ENCODE measurements at places on chromosomes 2 and 18. TPM values are rescaled to one million over a fixed set of nuclear protein-coding genes. Genes with fewer than 3 reads are reported as not detected.

FIGN gene
- total RNA-seq, result not detected

CYBRD1 gene
- 13.6 TPM for total RNA-seq

NEB gene
- 5.4 TPM for total RNA-seq

SP3 gene
- total RNA-seq, result 188 TPM

EML6 gene
- total RNA-seq, result 3.2 TPM

GAL3ST2 gene
- not detected for total RNA-seq

LOXHD1 gene
- 0.48 TPM for total RNA-seq

DCC gene
- total RNA-seq, result not detected

DNA sequence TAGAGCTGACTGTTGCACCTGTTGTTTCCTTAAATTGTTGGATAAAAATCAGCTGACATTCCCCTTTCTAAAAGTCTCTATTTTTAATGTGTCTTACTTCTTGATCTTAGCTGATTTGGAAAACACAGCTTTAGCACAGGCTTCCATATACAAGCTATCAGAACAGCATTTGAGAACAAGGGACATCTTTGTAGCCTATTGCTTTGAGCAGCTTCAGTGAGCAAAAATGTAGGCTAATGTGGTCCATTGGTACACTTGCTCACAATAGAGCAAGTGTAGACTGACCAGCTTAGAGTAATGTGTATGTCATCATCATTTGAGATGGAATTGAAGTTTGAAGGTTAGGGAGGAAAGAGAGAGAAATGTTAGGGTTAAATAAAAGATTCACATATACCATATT is 7.0 kb downstream of the INPP1 start:
- no peak for DNase-seq

DNA sequence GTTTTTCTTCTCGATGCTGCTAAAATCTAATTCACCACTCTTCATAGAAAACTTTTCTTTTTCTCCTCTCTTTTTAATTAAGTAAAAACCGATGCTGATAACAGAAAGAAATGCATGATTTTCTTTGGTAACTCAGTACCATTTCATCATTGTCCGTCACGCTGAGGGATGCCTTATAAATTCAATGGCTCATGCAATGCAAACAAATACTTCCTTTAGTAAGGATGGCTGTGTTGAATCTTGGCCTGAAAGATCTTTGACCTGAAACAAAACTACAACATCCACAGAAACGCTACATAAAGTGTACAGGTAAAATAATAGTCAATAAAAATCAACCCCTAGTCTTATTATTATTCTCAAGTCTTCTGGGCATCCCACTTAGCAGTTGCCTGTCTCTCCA is 261.4 kb downstream of the SLC8A1 start:
- DNase-seq, result no peak

- no peak for DNase-seq
These were observed 839.6 kb upstream of the ZEB2 start for GRCh38 chr2:145359561-145359960.

GRCh38 chr2:40395169-40396073 is 56.5 kb downstream of the SLC8A1 start:
- no peak for DNase-seq

- DNase-seq, result no peak
These were observed 102.9 kb downstream of the KLHL29 start for GRCh38 chr2:23487735-23488492.

DNA sequence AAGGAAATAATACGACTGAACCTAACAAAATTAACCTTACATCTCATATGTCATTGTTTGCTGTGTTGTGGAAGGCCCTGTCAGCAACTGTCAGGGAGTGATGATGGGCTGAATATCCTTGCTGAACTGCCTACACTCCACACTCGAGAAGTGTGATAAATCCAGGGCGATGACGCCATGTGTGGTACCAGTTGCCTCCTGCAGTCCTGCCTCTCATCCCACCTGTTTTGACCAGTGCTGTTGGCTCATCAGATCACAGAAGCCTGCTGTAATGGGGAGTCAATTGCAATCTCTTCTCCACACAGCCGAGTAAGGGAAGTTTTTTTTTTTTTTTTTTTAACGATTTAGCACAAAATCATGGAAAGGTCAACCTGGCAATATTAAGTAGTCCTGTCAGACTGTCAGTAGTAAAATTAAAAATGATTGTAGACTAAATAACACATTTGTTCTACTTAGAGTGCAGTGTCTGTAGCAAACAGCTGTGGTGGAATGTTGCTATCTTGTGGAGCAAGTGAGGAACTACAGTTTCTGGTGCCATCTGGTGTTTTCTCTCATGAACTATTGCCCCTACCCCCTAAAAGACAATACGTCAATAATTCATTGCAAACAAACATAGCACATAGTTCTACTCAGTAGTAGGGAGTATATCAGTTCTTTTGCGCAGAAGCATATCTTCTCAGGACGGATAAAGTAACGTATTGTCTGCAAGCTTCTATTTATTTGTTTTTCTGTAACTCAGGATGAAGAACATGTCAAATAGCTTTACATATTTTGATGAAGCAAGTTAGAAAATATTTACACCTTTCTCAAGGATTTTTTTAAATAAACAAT is 347.6 kb downstream of the CTNNA2 start:
- DNase-seq, result no peak

- DNase-seq, result peak; percentile 64
These were observed 954 bp upstream of the CTDSP1 start for GRCh38 chr2:218398437-218399390.

DNA sequence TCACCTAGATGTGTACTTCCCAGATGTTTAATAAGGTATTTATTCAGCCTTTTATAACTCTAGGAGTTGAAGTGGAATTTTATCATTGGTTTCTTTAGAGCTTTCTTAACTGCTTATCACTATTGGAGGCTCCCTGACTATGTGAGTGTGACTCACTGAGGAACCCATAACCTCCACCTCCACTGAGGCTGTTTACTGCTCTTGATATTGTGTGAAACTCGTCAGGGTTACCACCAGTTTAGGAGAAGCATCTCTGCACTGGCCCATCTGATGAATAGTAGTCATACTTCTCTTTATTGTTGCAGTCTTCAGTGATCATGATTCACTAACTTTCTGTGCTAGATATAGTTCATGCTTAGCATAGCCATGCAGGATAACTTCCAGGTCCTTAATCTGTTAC is 79.6 kb upstream of the UBXN4 start:
- no peak for DNase-seq

DNA sequence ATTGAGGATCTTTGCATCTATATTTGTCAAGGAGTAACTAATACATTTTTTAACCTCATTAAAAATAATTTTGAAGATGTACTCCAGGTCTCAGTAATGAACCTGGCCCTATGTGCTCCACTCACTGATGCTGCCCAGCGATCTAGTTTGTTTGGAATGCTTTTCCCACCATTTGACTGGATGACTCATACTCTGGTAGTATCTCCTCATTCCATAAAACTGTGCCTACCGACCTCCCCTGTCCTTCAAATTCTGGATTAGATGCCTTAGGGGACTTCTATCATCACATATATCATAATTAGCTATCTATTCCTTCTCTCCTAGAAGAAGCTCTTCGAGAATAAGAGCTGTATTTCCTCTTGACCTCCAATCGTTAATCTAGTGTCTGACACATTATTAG is 83.8 kb downstream of the FAM117B start:
- no peak for DNase-seq

DNA sequence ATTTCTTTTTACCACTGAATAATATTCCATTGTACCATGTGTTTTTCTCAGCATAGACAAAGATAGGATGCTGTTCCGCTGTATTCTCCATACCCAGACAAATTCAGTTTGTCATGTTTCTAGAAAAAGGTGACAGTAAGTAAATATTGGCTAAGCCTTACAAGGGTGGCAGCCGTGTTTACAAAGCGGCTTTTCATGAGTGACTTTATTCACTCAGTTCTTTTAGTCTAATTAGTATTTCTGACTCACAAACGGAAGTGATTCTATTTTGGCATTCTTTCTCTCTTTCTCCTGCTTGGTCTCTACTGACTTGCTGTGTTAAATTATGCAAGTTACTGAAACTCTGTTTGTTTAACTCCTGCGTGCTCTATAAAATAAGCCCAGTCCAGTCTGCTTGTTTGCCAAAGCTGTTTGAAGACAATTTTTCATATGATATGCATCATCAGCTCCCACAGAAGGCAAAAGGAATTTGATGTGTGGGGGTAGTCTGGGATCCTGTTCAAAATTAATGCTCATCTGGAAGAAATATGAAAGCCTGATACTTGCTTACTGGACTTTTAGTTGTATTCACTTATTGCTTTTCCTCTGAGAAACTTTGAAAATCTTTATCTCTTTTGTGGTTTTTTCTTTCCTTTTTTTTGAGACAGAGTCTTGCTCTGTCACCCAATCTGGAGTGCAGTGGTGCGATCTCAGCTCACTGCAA is 2.3 kb upstream of the PLEKHH2 start:
- DNase-seq, result no peak

DNA sequence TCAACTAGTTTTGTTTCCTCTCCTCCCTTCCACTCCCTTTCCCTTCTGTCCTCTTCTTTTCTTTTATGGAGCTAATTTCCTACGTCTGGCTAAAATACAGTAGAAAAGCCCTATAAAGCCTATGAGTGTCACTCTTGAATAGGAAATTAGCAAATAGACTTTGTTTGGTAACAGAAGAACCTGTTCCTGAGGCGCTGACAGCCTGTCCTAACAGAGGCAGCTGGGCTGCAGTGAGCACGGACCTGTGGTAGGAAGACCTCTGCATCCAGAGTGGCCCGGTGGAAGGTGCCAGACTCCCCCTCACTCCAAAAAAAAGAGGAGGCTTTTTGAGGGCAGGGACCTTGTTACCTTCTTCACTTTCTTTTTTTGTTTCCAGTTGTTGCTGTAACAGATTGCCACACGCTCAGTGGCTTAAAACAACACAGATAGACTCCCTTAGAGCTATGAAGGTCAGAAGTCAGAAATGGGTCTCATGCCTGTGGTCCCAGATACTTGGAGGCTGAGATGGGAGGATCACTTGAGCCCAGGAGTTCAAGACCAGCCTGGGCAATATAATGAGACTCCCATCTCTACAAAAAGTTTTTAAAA is 81.2 kb upstream of the TXNDC2 start:
- DNase-seq, result no peak

Measured in natural killer cell (primary cell).